ENCODE measurements at places on chromosomes 2 and 18.

- DNase-seq = peak; percentile 68
These were observed 48.8 kb downstream of the TCF4 start for GRCh38 chr18:55539240-55539639.

DNA sequence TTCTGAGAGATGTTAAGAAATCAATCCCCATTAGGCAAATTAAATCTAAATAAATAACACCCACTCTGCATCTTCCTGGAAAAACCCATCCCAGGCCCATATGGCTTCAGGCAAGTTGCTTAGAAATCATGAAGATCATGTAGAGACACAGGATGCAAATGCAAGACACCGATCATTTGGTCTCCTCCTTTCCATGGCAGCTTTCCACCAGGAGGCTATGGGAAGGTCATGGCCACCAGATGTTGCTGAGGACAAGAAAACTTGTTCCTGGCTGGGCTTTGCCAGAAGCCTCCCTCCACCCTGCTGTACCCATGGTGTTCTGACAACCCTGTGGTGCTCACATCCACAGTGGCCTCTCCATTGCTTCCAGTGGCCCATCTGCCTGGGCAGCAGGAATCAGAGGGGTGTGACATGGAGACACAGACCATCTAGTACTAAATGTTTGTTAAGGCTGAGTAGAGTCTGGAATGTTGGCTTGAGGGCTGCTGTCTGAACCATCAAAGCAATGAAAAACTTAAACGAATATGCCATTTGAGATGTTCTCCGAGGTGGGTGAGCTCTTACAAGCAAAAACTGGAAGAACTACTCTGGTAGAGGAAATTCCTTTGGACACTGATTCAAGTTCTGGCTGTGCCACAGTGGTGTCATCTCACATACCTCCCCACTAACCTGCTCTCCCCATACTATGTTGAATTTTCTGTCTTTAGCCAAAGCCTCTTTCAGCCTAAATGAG, 293.2 kb downstream of the TNS1 start:
- peak; percentile 65 for DNase-seq

DNA sequence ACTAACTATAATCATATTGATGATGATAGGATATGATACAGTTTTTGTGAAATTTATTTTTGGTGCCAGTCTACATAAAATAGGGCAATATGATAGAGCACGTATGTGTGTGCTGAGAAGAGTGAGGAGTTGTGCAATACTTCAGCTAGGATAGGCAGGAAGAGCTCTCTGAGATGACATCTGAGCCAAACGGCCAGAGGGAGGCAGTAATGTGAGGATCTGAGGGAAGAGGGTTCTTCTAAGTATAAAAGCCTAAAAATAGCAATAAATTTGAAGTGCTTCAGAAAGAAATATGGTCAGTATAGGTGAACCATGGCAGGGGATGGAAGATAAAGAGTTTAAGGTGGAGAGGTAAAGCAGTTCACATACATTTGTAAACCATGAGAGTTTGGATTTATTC, 102.5 kb downstream of the OLA1 start:
- no peak for DNase-seq

- no peak for DNase-seq
These were observed 447.0 kb upstream of the SMIM21 start for GRCh38 chr18:75874401-75875089.

DNA sequence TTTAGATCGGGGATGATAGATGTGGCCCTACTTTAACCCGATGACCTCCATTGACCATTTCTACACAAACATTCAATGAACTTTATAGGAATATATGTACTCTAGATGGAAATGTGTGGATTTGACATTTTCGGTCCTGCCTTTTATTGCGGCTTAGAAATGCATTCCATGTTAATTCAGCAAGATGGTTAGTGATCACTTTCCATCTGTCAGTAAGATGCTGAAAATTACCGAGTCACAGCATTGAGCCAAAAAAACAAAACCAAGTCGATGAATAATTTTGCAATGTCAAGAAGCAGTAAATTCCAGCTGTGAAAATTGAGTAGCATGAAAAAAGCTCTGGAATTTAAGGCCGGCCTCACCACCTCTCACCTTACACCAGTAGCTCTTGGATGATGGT, 1642.6 kb upstream of the NXPH2 start:
- no peak for DNase-seq

DNA sequence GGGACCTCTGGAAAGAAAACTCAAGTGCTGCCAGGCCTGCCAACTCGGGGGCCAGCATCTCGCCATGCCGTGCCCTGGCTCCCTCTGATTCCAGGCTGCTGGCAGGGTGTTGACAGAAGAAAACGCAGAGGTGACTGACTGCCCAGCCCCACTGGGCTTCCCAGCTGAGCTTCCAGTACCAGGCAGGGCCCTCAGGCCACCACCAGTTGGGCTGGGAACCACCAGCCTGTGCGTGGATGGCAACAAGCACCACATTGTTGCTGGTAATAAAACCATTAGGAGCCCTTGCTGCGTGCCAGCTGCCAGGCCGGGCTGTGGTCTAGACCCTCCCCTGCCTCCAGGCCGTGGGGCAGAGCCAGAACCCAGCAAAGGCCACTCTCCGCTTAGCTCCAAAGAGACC, 9.2 kb downstream of the DNMT3A start:
- DNase-seq = no peak

DNA sequence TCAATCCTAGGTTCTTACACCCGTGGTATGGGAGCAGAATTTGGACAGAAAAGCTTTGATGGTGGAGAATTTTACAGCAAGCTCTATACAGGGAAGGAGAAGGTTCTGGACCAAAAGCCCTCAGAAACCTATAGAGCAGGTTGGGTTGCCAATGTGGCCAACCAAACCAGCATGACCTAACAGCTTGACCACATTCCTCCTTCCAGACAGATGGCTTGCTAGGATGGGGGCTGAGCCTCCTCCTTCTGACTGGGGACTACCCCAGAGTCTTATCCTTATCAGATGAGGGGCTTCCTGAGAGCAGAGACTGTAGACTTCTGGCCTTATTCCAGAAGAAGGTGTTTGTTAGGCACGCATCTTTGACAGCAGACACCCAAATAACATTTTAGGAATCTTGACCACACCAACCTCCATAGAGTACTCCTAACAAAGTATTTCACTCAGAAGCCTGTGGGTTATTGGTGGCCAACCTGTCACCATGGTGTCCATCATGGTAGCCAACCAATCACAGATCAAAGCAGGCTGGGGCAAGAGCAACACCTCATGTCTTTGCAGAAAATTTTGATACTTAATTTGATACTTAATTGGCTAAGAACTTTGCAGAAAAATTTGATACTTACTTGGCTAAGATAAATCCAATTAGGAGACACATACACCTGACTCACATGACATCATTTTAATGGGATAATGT, 34.8 kb upstream of the EPAS1 start:
- no peak for DNase-seq

DNA sequence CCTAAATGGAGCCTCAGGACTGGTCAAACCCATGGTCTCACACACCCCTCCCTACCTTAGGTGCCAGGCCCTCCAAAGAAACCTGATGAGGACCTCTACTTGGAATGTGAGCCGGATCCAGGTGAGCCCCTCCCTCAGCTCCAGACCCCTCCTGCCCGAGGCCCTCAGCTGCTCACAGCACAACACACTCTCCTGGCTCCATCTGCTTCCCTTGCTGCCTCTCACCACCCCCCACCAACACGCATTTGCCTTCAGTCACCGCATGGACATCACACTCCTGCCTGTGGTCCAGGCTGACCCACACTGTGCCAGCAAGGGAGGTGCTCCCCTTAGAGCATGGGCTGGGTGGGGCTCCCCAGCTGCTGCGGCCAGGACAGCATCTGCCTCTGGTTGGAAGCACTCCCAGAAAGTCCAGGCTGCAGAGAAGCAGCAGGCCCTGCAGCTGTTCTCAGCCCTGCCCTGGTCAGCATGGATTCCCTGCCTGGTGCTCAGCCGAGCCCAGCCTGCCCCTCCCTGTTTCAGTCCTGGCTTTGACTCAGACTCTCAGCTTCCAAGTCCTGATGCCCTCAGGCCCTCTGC, 15.1 kb downstream of the SH2D6 start:
- DNase-seq = peak; percentile 95

DNA sequence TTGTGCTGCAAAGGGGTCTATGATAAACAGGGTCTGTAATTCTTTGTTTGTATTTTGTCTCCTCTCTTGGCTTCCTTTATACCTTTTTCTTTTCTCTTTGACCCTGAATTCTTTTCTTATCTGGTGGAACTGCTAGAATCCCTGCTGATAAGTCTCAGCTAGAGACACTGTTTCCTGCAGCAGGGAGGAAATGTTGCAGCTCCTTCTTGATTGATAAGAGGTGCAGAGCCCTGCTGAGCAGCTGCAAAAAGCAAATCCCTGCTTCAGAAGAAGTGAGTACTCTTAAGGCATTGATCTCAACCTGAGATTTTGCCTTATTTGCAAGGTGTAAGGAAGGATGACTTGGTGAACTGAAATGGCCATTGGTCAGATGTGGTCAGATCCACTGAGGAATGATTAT, 167.8 kb downstream of the NUP35 start:
- DNase-seq = no peak

DNA sequence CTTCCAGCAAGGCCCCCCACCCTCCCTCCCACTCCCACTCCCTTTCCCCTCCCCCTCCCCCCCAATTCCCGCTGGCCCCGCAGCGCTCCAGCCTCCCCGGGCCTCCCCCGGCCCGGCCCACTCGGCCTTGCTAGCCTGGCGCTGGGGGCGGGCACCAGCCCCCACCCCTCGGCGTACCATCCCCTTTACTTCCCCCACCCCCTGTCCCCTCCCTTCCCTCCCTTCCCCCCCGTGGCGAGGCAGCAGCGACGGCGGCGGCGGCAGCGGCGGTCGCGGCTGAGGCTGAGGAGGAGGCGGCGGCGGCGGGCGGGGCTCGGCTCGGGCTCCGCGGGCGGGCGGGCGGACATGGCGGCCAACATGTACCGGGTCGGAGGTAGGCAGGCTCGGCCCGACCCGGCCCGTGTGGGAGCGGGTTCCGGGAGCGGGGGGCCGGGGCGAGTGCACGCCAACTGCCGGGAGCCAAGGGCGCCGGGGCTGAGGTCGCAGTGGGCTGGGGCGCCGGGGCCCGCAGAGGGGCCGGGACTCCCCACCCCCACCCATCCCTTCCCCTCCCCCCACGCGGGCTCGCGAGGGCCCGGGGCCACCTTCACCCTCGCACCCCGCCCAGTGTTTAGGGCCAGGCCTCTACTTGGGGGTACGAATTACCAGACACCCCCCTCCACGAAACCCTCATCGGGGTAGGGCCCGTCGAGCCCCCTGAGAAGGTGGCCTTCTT, at the start of gene MTA3:
Gene MTA3, plus strand, starts transcription at position 232 of the 715 bp plus-strand sequence. Its CDS starts 114 bp downstream, at position 346.
- DNase-seq = no peak

GRCh38 chr2:41937464-41937906, 110.3 kb upstream of the PKDCC start:
- no peak for DNase-seq

GRCh38 chr18:3212657-3213056, 7.1 kb downstream of the MYOM1 start:
- DNase-seq = no peak

- no peak for DNase-seq
These were observed 673.8 kb upstream of the FANCL start for GRCh38 chr2:58914733-58915505.

DNA sequence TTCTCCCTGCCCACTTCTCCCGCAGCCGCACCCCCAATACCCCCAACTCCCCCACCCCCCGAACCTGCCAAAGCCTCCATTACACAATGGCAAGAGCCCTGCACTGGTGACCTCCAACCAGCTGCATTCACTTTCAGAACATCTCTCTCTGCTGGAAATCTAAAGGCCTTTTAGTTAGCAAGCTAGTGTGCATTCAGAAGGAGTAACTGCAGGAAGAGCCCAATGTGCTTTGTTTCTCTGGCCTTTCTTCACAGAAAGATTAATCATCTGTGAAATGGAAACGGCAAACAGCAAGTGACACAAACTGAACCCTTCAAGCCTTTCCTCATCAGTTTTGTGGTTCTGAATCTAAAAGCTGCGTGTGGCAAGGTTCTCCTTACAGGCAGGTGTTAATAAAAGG, 124.2 kb downstream of the OLA1 start:
- DNase-seq = no peak

- DNase-seq = peak; percentile 21
These were observed at the start of gene UNC80 for GRCh38 chr2:209771474-209772289. Gene UNC80 (plus strand): TSS chr2:209771832. CDS start chr2:209772073, 241 bp downstream.

DNA sequence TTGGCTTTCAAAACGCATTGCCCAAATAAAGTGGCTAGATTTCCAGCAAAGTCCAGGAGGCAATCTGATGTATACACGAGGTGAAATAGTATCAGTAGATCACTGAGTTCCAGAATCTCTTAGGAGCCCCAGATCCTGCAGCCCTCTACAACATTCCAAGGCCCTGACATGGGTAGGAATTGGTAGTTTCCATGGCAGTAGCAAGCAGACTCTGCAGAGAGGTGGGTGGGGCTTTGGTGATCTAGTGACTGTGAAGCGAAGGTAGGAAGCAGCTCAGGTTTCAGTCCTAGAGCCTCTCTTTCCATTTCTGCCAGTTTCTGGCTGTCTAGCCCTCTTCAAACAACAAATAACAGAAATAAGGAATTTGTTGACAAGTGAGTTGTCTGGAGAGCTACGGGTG, 13.8 kb upstream of the SGPP2 start:
- DNase-seq = no peak

DNA sequence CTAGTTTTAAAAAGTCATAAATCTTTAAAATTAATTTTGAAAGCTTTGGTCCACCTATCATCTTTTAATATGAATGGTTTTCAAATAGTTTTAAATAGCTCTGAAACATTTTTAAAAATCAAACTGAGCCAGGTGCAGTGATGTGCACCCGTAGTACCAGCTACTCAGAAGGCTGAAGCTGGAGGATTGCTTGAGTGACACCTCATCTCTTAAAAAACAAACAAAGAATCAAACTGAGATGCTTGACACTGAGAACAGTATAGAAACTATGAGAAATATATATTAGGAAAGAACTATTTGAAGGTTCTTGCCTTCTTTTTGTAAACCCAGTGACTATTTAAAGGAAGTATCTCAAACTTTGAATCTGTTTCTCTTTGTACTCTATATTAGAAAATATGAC, 67.4 kb downstream of the BARD1 start:
- no peak for DNase-seq

- DNase-seq = no peak
These were observed 2.3 kb downstream of the PKDCC start for GRCh38 chr2:42050010-42050702.

DNA sequence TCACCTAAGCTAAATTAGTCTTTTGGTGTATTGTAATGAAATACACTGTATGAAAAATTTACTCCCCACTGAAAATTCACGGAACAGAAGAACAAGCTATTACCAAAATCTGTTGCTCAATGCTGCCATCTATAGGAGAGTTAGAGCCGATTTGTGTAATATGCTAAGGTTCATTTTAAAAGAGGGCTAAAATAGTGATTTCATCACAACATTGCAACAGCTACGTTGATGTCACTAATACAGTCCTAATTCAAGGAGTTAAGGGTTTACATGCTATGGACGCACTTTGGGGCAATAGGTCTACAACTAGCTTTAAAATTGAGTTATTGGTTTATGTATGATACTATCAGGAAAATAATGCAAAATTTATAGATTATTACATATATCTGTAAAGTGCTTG, 3.0 kb upstream of the IRS1 start:
- no peak for DNase-seq

DNA sequence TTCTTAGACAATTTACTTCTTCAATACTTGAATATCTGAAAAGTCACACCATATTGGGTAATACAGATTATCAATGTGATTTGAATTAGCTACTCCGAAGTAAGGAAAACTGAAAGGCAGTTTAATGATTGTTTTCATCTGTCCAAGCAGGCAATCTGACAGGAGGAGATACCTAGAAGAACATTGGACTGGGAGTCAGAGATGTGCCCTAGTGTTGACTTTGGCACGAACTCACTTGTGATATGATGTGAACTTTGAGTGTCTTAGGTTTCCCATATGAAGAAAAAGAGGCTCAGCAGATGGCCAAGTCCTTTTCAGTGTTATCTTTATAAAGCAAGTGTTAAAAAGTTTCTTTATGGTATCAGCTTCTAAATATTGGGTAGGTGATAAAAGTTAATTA, 287.1 kb downstream of the MTX2 start:
- DNase-seq = no peak

GRCh38 chr18:39698436-39698835, 2132.8 kb upstream of the CELF4 start:
- DNase-seq = no peak

Measured in GM04504 (cell line).